ENCODE measurements at places on chromosomes 1 and 21.
A peak's percentile ranks its signal among the peaks of the same experiment; 100 is the strongest.

DNA sequence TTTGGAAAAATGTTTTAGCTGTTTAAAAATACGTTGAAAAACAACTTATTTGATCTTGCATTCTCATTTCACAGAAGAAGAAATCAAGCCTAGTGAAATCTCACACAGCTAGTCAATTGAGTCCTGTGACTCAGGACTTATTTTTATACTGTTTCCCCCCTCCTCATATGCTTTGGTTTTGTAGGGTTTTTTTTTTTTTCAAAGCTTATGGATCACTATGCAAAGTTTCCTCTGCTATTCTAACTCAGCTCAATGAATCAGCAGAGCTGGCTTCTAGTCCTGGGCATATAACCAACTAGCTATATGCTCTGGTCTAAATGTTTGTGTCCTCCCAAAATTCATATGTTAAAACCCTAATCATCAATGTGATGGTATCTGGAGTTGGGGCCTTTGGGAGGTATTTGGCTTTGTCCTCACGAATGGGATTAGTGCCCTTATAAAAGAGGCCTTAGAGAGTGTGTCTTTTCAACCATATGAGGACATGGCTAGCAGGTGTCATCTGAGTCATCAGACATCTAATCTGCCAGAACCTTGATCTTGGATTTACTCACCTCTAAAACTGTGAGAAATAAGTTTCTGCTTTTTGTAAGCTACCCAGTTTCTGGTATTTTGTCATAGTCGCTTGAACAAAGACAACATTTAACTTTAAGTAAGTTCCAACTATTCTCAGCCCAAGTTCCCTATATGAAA is 317.2 kb upstream of the C1orf87 start:
- DNase-seq: no peak

DNA sequence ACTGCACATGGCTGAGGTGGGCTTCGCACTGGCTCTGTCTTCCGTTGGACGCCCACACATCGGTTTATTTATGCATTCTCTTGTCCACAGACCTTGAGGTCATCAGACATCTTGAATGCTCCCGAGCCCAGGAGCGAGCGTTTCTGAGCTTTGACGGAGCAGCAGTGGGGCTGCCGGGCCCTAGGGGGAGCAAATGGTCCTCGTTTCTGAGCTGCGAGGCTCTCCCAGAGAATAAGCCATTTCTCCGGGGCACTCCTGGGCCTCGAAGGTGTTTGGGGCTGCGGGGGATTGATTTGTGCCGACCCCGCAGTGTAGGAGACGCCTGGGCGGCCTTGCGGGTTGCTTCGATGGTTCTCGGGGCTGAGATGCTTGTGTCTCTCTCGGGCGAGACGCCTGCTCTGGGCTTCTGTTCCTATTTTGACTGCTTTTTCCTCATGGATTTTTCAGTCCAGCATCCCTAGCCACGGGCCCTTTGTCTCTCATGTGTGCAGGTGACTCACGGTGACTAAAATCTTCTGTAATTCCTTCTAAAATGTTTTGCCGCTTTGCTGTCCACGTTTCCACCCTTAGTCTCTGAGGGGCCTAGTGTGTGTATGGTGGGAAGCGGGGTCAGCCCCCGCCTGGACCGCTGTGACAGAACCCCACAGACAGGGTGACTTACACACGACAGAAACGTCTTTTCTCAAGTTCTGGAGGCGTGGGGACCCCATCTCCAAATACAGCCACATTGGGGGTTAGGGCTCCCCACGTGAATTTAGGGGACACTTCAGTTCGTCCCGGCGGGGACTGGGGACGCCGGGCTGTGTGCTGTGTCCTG is 62.1 kb downstream of the FAAP20 start:
- DNase-seq: no peak

- DNase-seq: no peak
Observed at GRCh38 chr1:221759436-221759835, 17.5 kb upstream of the DUSP10 start.

GRCh38 chr1:24717887-24718650 is 27.2 kb upstream of the CLIC4 start:
- no peak for DNase-seq

- no peak for DNase-seq
Observed at GRCh38 chr1:182630586-182630985, 26.4 kb upstream of the RGS16 start.

DNA sequence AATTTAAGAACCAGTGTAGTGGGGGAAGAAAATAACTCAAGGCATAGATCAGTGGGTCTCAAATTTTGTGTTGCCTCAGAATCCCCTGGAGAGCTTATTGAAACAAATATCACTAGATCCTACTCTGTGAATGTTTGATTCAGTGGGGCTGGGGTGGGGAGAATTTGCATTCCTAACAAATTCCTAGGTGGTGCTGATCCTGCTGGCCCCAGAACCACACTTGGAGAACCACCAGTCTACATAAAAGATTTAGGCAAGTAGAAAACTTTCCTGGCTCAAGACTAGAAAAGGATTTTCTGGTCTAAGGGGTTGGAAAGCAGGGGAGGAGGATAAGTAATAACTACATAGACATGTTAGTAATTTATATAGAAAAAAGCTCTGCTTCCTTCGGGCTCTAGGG is 34.1 kb upstream of the C1orf21 start:
- DNase-seq: no peak

GRCh38 chr1:55827350-55827749 is 612.2 kb upstream of the USP24 start:
- DNase-seq: peak; percentile 87

DNA sequence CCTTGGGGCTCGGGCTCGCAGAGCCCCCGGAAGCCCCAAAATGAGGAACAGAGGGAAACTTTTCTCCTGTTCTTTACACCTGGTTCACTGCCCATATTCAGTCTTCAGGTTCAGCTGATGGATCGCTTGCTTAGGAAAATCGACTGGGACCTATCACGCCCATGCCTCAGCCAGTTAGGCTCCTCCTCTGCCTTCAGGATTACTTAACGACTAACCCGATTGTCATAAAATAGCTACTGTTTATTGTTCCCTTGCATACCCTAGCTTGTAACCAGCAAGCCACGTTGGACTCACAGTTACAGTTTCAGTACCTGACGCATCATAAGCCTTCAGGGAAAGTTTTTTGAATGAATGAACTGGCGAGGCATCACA is 692 bp downstream of the TARDBP start:
- no peak for DNase-seq

DNA sequence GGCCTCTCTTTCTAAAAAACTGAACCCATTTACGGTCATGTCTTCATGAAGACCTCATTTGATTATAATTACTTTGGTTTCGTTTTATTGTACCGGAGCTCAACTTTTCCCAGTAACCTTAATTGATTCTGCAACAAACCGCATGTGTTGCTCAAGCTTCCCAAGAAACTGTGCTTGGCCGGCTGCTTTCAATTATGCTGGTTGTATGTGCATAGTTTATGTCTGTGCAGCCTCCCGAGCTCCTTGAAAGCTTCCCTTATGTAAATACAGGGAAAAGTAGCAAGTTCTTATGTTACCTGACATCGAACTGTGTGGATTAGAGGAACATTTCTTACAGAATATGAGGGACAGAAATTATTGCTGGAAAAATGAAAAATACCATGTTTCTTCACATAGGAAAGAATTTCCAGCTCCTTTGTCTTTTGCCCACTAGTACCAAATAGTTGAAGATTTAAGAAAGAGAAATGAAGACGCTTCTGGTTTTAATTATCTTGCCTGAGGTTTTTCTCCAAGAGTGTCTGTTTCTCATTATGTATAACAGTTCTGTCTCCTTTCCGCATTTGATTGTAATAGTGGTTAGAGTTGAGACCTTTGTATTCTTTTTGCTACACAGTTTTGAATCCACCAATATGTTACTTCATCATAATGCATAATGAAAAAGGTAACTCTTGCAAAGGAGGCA is 2.1 kb downstream of the VCAM1 start:
- DNase-seq: peak; percentile 92

DNA sequence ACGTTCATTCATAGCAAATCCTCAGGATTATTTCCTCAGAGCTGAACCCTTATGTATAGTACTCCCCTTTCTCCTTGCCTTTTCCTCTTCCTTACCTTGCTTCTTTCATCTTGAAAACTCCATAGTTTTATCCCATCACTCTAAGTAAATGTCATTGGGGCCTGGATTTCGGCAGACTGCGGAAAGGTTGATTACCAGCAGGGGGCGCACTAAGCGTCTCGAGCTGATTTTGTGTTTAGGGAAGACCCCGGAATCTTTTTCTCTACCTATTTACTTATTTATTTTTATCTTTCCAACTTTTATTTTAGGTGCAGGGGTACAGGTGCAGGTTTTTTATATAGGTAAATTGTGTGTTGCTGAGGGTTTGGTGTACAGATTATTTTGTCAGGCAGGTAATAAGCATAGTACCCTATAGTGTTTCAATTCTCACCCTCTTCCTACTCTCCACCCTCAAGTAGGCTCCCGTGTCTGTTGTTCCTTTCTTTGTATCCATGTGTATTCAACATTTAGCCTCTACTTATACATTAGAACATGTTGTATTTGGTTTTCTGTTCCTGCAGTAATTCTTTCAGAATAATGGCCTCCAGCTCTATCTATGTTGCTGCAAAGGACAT is 11.4 kb upstream of the MTARC1 start:
- no peak for DNase-seq

DNA sequence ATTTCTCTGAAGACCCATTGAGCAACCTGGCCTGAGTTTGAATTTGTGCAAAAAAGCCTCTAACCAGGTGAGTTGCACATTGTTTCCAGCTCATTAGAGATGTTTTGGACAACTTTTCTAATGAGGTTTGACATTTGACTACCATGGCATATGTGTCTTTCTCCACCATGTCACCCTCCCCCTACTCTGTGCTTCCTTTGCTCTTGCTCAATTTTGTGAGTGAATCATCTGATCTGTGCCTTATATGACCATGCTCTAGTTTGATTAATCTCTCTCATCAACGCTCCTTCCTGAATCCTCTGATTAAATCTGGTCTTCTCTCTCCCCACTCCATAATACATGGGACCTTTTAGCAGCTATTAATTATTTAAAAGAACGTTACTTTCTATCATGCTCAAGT is 144.8 kb upstream of the SAMSN1 start:
- no peak for DNase-seq

DNA sequence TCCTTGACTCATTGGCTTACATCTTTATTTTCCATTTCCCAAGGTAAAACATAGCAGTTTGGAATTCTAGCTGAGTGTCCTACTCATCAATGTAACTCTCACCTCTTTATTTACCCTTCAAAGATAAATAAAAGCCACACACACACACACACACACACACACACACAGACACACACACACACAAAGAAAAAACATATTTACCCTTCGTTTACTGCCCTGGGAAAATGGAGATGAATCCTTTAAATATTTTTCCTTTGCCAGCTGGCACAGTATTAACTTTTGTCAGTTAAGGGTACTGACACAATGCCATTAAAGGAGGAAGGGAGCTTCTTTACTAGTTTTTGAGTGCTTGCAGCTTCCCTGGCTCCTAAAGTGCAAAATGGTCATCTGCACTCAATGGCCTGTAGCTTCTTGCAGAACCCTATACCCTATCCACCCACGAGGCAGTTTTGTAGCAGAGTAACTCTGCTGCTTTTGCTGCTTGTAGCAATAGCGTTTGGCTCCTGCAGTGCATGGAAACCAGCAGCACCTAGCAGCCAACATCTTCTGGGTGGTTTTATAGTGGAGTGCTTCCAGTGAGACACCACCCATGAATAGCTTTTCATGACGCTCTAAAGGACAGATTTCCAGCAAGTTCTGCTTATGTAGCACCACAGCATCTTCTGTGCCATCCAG is 103.7 kb downstream of the HS2ST1 start:
- DNase-seq: no peak

DNA sequence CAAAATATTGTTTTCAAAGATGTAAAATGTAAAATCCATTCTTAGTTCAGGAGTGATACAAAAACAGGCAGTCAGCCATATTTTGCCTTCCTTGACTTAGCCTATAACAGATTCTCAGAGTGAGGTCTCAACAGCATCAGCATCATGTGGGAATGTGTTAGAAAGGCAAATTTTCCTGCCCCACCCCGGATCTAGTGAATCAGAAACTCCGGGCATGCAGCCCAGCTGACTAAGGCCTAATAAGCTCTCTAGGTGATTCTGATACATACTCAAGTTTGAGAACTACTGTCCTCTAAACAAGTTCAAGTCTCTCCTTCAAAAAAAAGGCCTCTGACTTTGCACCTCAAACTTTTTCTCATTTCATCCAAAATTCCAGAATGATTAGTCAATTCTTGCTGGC is 46.9 kb upstream of the PRRC2C start:
- DNase-seq: peak; percentile 97

- DNase-seq: no peak
Observed at GRCh38 chr1:231964241-231964640, 337.7 kb downstream of the DISC1 start.

- no peak for DNase-seq
Observed at GRCh38 chr1:84959294-84959693, 37.6 kb downstream of the MCOLN2 start.

GRCh38 chr1:204600968-204601367 is 84.6 kb downstream of the LRRN2 start:
- DNase-seq: no peak

DNA sequence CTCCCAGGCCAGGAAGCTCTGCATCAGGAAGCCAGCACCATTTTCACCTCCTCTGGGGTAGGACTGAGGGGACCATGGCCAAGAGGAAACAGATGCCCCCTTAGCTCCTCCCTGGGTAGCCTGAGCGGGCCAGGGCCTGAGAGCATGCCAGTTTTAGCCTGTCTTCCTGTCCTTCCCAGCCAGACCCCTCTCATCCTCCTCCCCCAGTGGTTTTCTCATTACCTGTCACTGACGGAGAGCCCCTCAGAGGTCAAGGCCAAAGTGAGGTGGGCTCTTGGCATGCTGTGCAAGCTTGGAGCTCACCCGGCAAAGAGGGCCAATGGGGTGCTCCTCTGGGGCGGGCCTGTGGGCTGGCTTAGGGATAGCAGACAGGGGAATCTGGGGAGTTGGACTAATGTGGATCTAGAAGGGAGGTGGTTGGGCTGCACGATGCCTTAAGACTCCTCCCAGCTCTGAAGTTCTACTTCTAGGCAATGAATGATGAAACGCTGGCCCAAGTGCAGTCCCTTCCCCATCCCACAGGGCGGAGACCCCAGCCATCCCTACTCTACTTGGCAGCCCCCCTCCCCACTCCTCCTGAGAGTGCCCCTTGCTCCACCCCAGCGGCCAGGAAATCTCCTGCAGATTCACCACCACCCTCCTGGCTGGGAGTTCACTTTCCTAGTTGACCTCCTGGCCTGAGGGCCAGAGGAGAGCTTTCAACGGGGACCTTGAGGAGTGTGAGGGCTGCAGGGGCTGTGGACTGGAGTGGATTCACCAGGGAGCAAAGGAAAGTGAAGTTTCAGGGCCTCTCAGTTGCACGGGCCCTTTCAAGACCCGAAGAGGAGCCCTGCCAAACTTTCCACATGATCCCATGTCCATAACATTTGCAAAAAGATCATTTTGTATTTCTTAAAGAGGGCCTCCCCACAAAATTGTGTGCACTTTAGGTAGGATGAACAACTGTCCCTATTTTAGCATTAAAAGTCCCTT is 9.4 kb upstream of the LMNA start:
- DNase-seq: no peak

All from HFF-Myc (cell line).